GF-D8 (cell line): ENCODE measurements at places on chromosomes 16 and 17.

DNA sequence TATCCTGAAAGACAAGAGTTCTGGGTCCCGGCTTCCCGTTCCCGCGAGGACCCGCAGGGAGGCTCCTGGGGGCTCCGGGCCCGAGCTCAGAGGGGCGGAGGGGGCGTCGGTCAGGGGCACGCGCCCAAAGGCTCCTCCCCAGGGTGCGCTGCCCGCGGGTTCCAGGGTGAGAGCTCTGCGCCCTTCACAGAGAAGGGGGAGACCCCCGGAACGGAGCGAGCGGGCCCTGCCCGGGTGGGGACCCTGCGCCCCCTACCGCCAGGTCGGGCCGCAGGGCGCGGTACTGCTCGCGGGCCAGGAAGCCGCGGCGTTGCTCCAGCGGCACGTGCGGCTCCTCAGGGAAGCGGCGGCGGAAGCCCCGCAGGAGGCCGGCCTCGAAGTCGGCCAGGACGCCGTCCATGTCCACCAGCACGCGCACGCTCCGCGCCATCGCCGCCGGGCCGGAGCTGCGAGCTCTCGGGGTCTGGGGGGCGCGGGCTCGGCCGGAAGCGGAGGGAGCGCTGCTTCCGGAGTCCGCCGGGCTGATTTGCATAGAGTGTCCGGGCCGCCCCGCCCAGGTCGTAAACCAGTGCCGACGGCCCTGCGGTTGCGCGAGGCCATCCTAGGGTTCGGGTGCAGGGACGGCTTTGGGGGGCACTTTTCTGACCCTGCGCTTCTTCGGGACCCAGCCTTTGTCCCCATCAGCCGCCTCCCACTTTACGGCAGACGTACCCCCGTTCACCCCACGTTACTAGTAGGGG lies at the start of gene NT5C:
NT5C (minus strand) TSS at position 465 of the 740 bp plus-strand sequence; CDS start at position 430, 35 bp downstream.
- peak; percentile 44 for DNase-seq

DNA sequence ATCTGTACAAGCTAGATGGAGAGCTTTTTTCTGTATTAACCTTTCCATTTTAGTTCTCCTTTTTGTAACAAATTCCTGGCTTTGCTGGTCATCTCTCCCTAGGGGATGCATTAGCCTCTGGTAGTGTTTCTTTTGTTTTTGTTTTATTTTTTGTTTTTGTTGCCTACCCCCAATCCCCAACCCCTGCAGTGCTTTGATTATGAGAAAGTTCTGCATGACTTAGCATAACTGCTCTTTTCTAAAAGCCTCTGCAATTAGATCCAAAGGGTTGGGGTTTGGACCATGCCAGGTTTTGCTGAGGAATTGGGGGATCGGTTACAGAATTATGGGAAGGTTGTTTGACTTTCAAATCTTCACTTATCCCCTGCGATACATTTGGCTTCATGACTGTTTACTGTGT lies 98.2 kb downstream of the ADAMTS18 start:
- no peak for DNase-seq

GRCh38 chr17:78806451-78806850 lies 24.4 kb upstream of the CYTH1 start:
- DNase-seq: no peak

GRCh38 chr17:43471585-43472160 lies 12.1 kb upstream of the DHX8 start:
- DNase-seq: no peak

DNA sequence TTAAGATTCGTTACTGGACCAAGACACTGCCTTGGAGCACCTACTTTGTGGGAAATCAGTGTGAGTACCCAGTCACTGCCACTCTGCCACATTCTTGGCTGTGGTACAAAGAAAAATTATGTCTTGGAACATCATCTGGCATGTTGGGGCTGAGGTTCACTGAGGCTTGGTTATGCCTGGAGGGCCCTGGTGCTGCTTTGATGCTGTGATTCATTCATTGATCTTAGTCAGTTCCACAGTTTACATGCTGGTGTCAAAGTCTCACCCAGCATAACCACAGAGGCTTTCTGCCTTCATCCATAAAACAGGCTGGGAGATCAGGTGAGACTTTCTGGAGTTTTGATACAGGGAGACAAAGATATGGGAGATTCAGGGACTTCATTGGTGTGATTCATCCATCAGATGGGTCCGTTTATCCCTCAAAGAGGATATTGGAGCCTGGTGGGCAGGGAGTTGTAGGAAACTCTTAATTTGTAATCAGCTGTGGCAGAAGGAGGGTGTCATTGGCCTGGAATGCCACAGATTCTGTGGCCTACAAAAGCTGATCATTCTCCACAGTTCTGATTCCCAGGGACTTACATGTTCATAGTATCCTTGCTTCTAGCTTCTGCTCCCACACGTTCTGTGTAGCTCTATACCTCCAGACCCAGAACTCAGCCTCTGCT lies 322.5 kb downstream of the PMP22 start:
- DNase-seq: no peak

- no peak for DNase-seq
Observed at GRCh38 chr16:26606381-26607150, 460.2 kb upstream of the C16orf82 start.
